ENCODE measurements at places on chromosomes 7 and 10.

DNA sequence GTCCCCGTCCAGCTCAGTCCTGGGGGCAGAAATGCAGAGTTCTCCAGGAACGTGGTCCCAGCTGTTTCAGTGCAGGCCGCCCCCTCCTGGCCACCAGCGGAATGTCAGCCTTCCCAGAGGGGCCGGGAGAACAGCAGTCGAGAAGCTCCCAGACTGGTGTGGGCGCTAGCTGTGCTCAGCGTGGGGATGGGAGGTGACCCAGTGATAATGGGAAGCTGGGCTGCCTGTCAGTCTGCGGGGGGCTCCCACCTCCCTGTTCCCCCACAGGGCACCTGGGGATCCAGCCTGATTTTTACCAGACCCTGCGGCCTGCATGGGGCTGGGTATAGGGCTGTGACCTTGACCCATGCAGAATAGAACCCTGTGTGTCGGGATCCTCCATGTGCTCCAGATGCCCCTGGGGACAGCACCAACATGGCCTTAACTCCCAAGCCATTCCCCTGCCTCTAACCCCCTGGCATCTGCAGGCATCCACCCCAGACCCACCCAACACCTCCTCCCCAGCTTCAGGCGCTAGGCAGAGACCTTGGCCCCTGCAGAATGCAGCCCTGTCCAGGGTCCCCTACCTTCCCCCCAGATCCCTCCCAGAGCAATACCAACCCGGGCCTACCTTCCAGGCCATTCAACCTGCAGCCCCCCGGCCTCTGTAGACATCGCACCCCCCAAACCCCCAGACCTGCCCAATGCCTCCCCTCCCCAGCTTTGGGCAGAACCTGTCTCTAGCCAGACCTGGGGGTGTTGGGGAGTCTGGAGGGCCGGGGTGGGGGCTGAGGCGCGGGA lies 880 bp upstream of the ELN start:
- no peak for DNase-seq

DNA sequence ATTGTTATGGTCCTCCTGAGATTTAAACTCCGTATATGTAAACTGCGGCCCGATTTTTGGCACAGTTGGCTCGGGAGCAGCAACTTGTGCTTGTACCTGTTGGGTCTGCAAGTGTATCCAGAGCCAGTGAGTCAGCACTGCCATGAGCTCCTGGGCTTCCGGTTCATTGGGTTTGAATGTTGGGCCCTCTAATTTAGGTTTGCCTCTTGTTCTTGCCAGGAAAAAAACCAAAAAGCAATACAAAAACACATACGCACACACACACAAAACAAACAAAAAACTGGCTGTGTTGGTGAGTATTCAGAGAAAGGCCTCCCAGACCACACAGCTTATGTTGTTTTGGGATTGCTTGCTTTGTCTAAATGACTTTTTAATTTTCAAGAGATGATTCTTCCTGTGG lies 26.3 kb downstream of the SND1 start:
- DNase-seq: no peak

- DNase-seq: peak; percentile 82
Observed at GRCh38 chr7:12422554-12423320, 19.1 kb upstream of the VWDE start.

DNA sequence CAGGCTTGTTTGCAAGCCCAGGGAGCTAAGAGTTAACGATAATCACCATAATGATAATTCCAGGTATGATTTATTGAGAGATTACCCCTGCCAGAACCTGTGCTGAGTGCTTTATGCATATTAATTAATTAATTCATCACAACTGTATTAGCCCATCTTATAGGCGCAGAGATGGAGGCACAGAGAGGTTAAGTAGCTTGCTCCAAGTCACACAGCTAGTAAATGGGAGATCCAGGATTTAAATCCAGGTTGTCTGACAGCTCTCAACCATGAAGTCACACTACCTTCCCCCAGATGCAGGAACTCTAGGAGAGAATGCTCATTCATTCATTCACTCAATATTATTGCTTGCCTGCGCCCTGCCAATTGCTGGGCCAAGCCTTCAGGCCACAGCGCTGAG lies 84.5 kb downstream of the FAM241B start:
- DNase-seq: no peak

DNA sequence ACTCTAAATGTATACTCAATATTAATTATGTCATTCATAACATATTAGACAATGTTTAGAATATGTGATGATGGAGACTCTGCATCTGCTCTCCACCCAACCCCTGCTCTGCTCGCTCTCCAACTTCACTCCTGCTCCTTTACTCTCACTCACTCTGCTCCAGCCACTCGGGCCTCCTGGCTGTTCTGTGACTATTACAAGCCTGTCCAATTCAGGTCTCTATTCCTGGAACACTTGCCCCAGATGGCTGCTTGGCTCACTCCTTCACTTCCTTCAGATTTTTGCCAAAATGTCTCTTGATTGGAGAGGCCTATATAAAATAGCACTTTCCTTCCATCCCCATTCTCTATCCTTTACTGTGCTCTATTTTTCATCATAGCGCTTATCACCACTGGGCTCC lies 84.8 kb downstream of the HBP1 start:
- DNase-seq: no peak

DNA sequence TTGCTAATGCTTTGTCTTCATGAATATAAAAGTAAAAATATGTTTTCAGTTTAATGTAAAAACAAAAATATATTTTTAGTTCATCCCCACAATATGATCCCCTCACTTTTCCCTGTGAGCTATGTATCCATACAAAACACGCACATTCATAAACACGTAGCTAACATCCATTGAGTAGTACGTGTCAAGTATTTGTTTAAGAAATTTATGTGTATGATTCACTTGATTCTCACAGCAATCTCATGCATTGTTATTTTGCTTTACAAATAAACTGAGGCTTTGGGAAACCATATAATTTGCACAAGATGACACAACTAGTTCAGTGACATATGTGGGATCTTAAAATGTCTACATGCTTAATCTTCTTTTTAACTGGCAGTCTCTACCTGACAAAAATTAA lies 329.6 kb upstream of the SEMA3C start:
- DNase-seq: no peak

- no peak for DNase-seq
Observed at GRCh38 chr7:131602994-131603372, 46.6 kb upstream of the PODXL start.

GRCh38 chr10:77552252-77552651 lies 85.4 kb downstream of the KCNMA1 start:
- no peak for DNase-seq

DNA sequence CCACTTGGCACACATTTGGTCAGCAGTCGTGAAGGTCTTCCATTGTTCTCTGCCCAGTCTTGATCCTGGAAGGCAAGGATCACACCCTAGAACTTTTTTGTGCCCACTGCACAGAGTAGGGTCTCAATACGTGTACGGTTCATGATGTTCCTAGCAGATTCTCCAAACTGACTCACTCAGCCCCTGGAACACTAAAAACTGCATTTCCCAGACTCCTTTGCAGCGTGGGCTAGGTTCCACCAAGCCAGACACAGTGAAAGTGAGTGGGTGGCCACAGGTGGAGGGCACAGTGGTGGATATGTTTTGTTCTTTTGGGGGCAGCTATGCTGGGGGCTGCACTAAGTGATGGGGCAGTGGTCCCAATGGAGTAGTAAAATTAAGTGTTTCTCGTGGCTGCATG lies 1.5 kb upstream of the LHPP start:
- no peak for DNase-seq

Data from HCEC 1CT (cell line).